Activated naive CD8-positive, alpha-beta T cell treated with anti-CD3 and anti-CD28 coated beads for 36 hours (primary cell): ENCODE measurements at places on chromosomes 2 and 18. TPM values are rescaled to one million over a fixed set of nuclear protein-coding genes. Genes with fewer than 3 reads are reported as not detected.
A peak's percentile ranks its signal among the peaks of the same experiment; 100 is the strongest.

DNA sequence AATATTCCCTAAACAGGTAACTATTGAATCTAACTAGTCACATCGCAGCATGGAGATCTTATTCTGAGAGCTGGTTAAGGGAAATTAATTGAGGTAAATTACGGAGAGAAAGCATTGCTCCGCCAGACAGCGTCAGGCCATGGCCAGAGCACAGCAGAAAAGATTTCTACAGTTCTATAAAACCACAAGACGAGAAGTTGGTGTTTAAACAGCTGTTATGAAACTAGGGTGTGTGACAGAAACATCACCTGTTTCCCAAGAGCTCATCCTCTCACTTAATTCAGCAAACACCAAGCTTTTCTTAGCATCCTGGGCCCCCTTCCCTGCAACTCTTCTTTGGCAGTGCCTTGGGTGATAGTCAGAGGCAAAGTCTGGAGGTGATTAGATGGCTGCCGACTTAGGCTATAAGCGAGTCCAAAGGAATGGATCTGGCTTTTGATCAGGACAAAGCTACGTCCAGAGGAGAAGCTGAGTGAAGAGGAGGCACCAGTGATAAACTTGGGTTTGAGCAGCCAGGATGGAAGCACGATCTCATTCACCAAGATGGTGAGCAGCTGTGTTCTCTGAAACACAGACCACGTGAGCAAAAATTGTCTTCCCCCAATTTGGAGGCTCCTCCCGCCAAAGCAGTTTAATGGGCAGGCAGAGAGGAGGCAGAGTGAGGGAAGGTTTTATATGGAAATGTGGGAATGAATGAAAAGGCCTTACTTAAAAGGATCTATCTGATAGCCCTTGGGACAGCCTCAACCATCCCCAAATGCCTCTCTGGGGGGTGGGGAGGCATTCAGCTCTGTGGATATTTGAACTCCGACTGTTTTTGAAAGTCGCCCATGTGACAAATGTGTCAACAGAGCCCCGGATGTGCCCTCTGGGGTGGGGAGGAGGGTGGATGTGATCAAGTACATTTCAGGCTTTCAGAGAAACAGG is 57.8 kb downstream of the PKDCC start:
- DNase-seq = peak; percentile 65

The UGT1A8 gene
- not detected for total RNA-seq

GRCh38 chr2:145023334-145023934 is 503.5 kb upstream of the ZEB2 start:
- no peak for DNase-seq

- DNase-seq = no peak
These were observed 154.3 kb downstream of the TCF4 start for GRCh38 chr18:55433648-55434047.

GRCh38 chr2:56185101-56185581 is 1.4 kb downstream of the CCDC85A start:
- no peak for DNase-seq
